Activated CD4-positive, CD25-positive, alpha-beta regulatory T cell treated with anti-CD3 and anti-CD28 coated beads, Interleukin-2, amount 50 U/mL, for 24 hours (primary cell): ENCODE measurements at places on chromosomes 3 and 15.

GRCh38 chr3:21041621-21042020 lies 709.4 kb downstream of the ZNF385D start:
- ATAC-seq, result no peak

- ATAC-seq, result no peak
Measured at GRCh38 chr15:99303907-99304306, 52.6 kb downstream of the LRRC28 start.

GRCh38 chr15:34038871-34039789 lies at the start of gene AVEN:
Gene AVEN (minus strand): TSS chr15:34039204. CDS start chr15:34039046, 158 bp downstream.
- ATAC-seq, result peak; percentile 81

- no peak for ATAC-seq
Measured at GRCh38 chr3:143859465-143860203, 11.4 kb upstream of the SLC9A9 start.

DNA sequence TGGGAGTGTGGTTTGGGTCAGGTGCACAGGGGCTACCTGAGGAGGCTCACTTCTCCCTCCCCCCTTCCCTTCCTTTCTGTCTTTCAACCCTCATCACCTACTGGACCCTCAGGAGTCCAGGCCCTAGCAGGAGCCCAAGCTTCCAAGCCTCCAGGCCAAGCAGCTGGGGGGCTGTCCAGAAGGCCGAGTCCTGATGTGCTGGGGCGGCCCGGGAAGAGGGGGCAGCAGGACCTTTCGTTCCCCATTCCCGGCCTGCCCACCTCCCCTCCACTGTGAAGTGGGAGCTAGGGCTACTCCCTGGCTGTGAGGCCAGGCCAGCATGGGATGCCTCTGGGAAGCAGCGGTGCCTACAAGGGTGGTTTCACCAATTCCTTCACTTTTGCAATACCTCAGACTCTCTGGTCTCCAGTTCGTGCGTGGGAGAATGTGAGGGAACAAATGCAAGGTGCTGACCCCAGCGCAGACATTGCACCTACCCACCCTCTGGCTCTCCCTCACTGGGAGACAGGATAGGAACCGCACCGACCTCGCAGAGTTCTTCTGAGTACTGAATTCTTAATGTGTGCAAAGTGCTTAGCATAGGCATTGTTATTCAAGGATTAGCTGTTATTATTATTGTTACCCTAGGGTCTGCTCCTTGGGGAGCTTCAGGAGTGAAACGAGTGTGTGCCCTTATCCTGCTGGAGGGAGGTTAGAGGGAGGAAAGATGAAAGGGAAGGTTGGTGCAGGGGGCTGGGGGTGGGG lies 2.5 kb downstream of the EPHB3 start:
- ATAC-seq, result no peak

GRCh38 chr3:177713928-177714900 lies 516.9 kb upstream of the TBL1XR1 start:
- ATAC-seq, result no peak

DNA sequence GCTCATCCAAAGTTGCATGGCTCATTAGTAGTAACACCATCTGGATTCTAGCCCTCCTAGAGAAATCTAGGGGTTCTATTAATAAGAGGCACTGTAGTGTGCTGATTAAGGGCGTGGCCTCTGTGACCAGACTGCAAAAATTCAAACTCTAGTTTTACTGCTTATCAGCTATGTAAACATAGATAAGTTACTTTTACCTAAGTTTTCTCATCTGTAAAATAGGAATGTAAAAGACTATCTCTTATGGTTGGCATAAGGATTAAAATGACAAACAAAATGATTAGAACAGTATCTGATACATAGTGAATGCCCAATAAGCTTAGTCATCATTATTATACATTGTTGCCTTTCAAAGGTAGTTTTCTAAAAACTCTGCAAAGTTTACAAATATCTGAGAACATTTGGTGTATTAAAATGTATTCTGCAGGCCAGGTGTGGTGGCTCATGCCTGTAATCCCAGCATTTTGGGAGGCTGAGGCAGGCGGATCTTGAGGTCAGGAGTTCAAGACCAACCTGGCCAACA lies 4.5 kb downstream of the PTX3 start:
- no peak for ATAC-seq

DNA sequence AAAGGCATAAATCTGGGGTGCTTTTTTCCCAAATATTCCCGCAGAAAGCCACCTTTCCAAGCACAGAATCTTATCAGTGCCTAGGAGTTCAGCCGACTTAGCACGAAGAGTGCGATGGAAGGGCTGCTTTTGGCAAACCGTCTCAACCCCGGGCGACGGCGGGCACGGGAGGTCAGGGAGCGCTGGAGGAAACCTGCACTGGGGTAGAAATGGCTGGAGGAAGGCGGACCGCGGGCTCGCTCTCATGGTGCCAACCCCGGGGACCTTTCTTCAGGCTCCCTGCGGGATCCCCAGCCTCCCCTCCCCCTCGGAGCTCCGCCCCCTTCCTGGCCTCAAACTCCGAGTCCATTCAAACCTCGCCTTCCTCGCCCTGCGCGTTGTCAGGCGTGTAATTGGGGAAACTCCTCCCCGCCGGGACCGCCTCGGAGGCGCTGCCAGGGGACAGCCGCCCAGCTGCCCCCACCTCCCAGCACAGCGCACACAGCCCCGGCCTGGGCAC lies at the start of gene GABRG3:
Gene GABRG3 (plus strand): TSS at position 470 of the 499 bp plus-strand sequence.
- no peak for ATAC-seq

- no peak for ATAC-seq
Measured at GRCh38 chr3:49805897-49806701, 3.0 kb downstream of the INKA1 start.

DNA sequence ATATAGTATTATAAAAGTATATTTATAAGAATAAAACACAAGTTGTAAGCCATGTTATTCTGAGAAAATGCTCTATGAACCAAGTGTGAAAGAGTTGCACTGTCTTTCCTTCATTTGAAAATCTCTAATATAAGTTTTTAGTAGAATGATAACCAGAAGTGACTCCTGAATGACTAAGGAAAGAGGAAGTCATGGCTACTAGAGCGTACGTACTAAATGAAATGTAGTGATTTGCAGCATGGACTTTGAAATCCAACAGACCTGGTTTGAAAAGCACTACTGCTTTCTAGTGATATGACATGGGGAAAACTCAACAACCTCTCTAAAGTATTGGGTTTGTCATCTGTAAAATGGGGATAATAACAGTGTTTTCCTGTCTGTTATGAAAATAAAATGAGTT lies 10.3 kb upstream of the DNAJC13 start:
- no peak for ATAC-seq

DNA sequence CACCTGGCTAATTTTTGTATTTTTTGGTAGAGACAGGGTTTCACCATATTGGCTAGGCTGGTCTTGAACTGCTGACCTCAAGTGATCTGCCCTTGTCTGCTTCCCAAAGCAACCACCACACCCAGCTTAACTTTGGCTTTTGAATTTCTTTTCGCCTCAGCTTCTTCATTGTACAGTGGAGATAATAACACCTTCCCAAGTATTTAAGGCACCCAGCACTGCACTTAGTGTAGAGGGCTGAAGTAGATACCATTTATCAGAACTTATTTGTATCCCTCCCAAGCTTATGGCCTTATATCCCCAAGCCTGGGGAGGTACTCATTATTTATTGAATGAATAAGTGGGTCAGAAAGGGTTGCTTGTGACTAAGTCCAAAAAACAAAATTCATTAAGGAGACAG lies 2.3 kb downstream of the SQOR start:
- peak; percentile 2 for ATAC-seq

DNA sequence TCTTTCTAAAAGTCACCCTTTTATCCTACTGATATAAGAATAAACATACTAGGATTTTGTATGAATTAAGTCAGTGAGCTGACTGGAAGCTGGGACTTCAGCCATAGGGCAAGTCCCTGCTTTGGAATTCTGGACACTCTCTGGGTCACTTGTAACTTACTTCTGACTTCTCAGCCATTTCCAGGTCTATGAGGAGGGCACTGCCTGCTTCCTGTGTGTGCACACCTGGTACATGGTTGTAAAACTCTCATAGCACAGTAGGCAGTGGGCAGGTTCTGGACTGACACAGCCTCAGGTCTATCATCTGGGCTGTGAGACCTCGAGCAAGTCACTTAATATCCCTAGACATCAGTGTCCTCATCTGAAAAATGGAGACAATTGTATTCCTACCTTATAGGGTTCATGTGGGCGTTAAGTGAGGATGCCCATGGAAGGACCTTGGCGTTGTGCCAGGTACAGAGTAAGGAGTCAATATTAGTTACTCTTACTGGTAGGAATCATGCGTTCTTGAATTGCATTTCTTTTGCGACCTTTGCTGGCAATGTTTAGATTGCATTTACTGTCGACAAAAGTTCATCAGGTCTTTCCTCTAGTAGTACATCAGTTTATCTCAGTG lies 27.5 kb upstream of the TGM5 start:
- no peak for ATAC-seq

DNA sequence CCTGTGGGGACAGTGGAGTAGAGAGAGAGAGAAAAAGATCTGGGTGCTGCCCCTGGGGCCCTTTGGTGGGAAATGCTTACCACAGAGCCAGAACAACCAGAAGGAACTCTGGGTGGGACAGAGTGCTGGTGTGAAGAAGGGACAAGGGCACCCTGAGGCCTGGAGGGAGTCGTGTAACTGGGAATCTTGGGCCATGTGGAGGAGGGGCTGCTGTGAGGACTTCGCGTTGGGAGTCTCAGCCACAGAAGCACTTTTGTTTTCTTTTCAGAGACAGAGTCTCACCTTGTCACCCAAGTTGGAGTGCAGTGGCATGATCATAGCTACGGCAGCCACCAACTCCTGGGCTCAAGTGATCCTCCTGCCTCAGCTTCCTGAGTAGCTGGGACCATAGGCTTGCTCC lies 24.3 kb downstream of the XYLB start:
- no peak for ATAC-seq

- no peak for ATAC-seq
Measured at GRCh38 chr15:42996871-42997270, 76.3 kb upstream of the TTBK2 start.

DNA sequence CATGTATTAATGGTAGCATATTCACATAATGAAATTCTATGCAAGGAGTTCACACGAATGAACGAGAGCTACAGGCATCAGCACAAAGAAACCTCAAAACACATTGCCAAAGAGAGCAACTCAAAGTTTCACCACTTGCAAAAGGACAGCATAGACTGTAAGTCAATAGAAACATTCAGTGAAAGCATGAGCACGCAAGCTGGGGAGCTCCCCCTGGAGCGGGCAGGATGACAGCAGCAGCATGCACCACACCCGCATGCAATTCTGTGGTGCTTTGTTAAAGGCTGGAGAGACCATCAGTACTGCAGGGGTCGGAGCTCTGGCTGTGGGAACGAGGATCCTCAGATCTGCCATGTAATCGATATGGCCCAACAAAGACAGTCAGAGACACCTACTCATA lies 18.7 kb downstream of the OCA2 start:
- no peak for ATAC-seq

DNA sequence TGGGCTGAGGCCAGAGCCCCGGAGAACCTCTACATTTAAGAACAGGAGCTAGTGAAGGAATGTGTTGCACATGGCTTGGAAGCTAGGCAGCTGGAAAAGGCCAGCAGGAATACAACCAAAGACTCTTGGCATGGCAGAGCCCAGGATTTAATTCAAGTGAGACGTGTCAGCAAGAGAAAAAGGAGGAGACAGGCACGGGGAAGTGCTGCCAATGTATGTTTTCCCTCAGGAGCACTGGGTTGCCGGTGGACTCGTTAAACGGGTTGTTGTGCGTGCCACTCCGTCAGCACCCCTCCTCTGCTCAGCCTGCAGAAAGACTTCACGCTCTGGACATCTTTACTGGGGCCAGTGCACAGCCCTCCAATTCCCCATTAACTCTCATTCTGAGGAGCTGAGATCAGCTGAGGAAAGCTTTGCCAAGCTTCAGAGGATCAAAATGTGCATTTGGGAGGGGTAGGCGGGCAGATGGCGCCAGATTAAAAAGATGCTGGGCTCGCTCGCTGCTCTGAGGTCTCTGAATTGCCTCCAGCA lies 103.7 kb downstream of the PDZRN3 start:
- ATAC-seq, result no peak

DNA sequence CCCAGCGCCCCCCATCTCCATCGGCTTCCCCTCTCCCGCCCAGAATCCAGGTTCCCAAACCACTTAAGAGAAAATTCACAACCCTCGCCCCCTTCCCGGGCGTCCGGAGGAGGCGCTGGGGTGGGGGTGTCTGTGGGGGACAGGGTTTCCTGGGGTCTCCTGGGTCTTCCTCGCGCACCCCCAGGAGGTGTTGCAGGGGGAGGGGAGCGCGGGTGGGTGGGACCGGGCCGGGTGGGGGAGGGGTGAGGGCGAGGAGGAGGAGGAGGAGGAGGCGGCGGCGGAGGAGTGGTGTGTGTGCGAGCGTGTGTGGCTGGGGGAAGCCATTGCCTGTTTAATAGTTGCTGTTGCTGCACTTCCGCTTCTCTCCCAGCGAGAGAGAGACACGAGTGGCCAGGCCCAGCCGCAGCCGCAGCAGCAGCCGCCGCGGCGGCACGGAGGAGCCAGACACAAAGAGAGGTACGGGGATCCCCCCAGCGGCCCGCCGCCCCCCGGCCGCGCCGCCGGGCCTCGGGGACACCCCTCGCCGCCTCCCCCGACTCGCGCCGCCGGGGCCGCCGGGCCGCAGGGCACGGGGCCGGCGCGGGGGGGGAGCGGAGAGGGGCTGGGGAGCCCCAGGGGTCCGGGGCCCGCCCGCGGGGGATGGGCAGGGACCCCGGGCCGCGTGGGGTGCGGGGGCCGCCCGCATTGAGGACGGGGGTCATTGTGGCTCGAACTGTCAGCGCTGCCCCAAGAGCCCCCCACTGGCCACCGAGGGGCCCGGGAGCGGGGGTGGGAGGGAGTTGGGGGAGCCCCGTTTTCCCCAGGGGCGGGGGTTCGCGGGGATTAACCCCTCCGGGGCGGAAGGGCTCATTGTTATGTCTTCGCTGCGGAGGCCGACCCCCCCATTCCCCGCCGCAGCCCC lies at the start of gene UBE2E1:
Gene UBE2E1 (plus strand): TSS at position 323 of the 901 bp plus-strand sequence. CDS start 1,315 bp downstream, outside the sequence.
- ATAC-seq, result peak; percentile 68

GRCh38 chr15:80203361-80203885 lies 48.6 kb downstream of the CTXND1 start:
- ATAC-seq, result no peak

DNA sequence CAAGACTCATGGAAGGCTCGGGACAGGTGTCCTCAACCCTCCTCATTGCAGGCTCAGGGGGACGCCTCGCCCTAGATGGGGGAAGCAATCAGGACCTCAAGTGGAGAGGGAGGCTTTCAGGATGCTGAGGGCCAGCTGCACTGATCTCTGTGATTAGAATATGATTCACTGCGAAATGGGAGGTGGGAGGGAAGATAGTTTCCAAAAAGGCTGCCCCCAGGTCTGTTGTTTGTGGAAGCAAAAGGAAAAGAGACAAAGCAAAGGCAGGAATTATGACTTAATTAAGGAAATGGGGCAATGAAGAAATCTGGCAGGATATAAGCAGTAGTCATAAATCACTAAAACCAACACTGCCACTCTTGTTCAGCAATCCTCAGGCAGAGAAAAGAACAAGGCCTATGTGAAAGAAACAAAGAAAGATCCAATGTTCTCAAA lies 85.6 kb upstream of the ABHD17C start:
- no peak for ATAC-seq

- no peak for ATAC-seq
Measured at GRCh38 chr3:118781232-118781631, 253.4 kb downstream of the IGSF11 start.

GRCh38 chr3:36814776-36815175 lies 50.4 kb upstream of the DCLK3 start:
- ATAC-seq, result no peak
